ENCODE measurements at places on chromosomes 1 and 21. TPM values are rescaled to one million over a fixed set of nuclear protein-coding genes. Genes with fewer than 3 reads are reported as not detected.
A peak's percentile ranks its signal among the peaks of the same experiment; 100 is the strongest.

Gene PDZK1
- total RNA-seq: 10.2 TPM

- DNase-seq: no peak
- no peaks in the 10 kb centered on the region for H3K27me3 ChIP-seq
- no peaks in the 10 kb centered on the region for H3K36me3 ChIP-seq
- H3K4me1 ChIP-seq: peaks cover 12% of the 10 kb centered on the region
- H3K27ac ChIP-seq: no peak overlapping the region
- no peak overlapping the region for H3K4me3 ChIP-seq
Observed at GRCh38 chr1:224735159-224735558, 119.0 kb downstream of the CNIH3 start.

Gene S100A7
- total RNA-seq: not detected

Gene PTPN14
- total RNA-seq: 18.3 TPM

Gene KRTAP7-1
- not detected for total RNA-seq

- H3K36me3 ChIP-seq: no peaks in the 10 kb centered on the region
- no peak overlapping the region for H3K4me3 ChIP-seq
- no peaks in the 10 kb centered on the region for H3K27me3 ChIP-seq
- no peak overlapping the region for H3K27ac ChIP-seq
- H3K4me1 ChIP-seq: no peaks in the 10 kb centered on the region
Observed at GRCh38 chr1:195576641-195577040, 1031.6 kb downstream of the KCNT2 start.

- H3K36me3 ChIP-seq: no peaks in the 10 kb centered on the region
- no peak overlapping the region for H3K27ac ChIP-seq
- peaks cover 4% of the 10 kb centered on the region for H3K4me1 ChIP-seq
- H3K4me3 ChIP-seq: no peak overlapping the region
- no peaks in the 10 kb centered on the region for H3K27me3 ChIP-seq
Observed at GRCh38 chr1:163412221-163412620, 90.5 kb downstream of the NUF2 start.

Gene LINGO4
- 2.0 TPM for total RNA-seq

DNA sequence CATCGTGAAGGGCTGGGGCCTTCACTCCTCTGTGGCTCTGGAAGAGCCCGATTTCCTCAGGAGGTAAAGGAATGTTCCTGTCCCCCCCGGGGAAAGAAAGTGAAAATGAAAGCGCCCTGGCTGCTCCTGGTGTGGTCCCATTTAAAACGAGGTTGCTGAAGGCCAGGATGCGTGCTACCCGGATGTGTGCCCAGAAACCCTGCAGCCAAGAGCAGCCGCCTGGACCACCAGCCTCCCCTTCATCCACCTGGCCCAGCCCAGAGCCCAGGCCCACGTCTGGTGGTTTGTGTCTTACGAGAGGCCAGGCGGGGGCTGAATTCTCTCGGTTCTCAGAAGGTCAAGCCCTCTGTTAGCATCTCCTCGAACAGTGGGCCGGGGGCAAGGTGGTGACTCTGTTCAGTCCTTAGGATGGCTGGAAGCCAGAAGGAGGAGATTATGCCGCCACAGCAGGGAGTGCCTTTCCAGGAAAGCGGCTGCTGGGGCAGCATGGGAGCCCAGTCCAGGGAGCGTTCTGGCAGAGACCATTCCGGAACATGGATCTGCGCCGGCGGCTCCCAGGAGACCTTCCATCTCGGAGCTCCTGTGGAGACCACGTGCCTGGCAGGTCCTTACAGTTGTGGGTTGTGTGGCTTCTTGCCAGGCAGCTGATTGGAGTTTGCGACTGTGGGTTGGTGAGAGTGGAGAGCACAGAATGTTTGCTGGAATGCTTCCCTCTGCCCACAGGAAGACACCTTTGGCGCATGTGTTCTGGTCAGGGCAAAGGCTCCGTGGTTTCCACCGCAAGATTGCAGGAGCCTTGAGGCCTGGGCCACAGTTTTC is 1.4 kb downstream of the GUK1 start:
- no peak for DNase-seq
- peaks cover 48% of the 10 kb centered on the region for H3K36me3 ChIP-seq
- H3K27me3 ChIP-seq: no peaks in the 10 kb centered on the region
- peaks cover 44% of the 10 kb centered on the region for H3K4me1 ChIP-seq
- peak overlapping the region; percentile 82 for H3K4me3 ChIP-seq

- H3K4me3 ChIP-seq: no peak overlapping the region
- H3K27ac ChIP-seq: no peak overlapping the region
- no peaks in the 10 kb centered on the region for H3K27me3 ChIP-seq
- DNase-seq: peak; percentile 69
Observed at GRCh38 chr1:40036574-40036973, 4.0 kb upstream of the CAP1 start.

Gene OVAAL
- not detected for total RNA-seq

GRCh38 chr21:46608672-46609111 is 3.8 kb upstream of the S100B start:
- DNase-seq: no peak
- H3K27me3 ChIP-seq: no peaks in the 10 kb centered on the region
- H3K27ac ChIP-seq: no peak overlapping the region
- H3K36me3 ChIP-seq: no peaks in the 10 kb centered on the region
- H3K4me1 ChIP-seq: peaks cover 19% of the 10 kb centered on the region

Gene TRAF3IP3
- total RNA-seq: 1.1 TPM

DNA sequence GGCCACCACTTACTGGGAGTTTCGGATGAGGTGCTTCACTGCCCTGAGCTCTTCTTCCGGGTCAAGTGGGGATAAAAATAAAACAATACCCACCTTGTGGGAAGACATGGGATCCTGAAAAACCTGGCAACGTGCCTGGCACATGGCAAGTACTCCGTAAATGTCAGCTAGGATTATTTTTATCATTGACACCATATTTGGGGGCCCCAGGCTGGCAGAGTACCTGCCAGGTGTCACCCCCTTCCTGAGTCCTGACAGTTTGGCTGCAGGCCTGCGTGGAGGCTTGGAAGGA is 9.2 kb upstream of the EPHA2 start:
- peaks cover 14% of the 10 kb centered on the region for H3K4me1 ChIP-seq
- peaks cover 3% of the 10 kb centered on the region for H3K27me3 ChIP-seq
- DNase-seq: no peak
- H3K36me3 ChIP-seq: no peaks in the 10 kb centered on the region

Gene NTMT2
- not detected for total RNA-seq

GRCh38 chr1:24960071-24960801 is 30.2 kb upstream of the RUNX3 start:
- DNase-seq: no peak
- H3K27ac ChIP-seq: no peak overlapping the region
- no peak overlapping the region for H3K4me3 ChIP-seq
- no peaks in the 10 kb centered on the region for H3K36me3 ChIP-seq
- H3K27me3 ChIP-seq: no peaks in the 10 kb centered on the region

Gene TNFAIP8L2
- total RNA-seq: 4.5 TPM

DNA sequence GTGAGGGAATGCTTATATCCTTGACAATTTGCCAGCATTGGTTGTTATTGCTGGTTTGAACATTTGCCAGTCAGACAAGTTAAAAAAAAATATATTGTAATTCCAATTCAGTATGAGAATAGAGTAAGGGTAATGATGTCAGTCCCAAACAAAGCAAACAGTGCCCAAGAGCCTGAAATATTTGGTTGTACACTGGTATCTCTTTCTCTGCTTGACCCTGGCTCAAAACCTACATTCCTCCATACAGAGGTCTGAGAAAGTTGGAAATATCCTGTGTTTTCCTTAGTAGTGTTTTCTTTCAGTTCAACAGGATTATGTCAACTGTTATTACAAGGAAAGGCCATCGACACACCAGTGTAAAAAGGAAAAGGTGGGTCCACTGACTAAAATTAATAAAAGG is 145.6 kb downstream of the MRPL39 start:
- no peaks in the 10 kb centered on the region for H3K27me3 ChIP-seq

DNA sequence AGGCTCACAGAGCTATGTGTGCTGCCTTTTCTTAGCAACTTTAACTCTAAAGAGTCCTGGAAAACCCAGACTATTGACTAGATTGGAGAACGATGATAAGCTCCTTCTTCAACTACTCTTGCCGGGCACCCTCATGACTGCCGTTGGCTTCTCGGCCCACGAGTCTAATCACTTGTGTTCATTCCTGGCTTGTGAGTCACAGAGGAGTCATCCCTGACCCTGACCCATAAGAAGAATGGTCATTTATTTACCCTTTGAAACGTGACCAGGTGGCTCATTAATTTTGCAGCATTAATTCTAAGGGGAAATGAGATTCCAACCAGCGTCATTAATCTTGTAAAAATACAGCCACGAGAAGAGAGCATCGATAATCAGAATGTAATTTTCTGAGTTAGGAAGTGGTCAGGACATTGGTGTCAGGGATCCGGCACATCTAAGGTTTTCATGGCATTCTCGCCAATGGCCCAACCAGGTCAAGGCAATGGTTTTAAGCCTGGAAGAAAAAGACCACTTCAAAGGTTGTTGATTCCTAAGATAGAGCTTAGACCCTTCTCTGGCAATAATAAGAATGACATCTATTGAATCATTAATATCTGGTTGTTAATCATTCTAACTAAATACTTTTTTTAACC is 183.6 kb upstream of the RUNX1 start:
- no peak overlapping the region for H3K4me3 ChIP-seq
- H3K27ac ChIP-seq: no peak overlapping the region
- no peaks in the 10 kb centered on the region for H3K27me3 ChIP-seq
- DNase-seq: no peak

Gene GJB3
- total RNA-seq: not detected

Gene DYNLT4
- total RNA-seq: 4.0 TPM

Gene GRIK3
- total RNA-seq: 21.8 TPM

- H3K4me1 ChIP-seq: peaks cover 5% of the 10 kb centered on the region
- no peak for DNase-seq
- H3K27ac ChIP-seq: peak overlapping the region; percentile 69
- H3K36me3 ChIP-seq: no peaks in the 10 kb centered on the region
- no peak overlapping the region for H3K4me3 ChIP-seq
Observed at GRCh38 chr1:228964178-228965089, 229.2 kb downstream of the RHOU start.

DNA sequence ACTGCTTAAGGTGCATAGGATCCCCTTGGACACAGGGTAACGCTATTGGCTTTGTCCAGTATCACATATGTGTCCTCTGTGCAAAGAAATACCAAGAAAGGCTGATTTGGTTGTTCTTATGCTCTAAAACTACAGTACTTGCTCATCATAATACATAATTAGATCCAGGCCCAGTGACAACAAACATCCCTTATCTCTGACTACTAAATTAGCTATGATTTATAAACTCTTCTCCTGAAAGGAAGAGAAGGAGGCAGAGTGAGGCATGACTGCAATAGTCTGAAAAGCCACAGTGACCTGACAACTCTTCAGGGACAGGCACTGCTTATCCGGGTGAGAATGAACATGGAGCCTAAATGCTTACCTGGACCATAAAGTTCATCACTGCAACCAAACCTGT is 30.7 kb downstream of the MGST3 start:
- H3K4me3 ChIP-seq: no peak overlapping the region
- no peaks in the 10 kb centered on the region for H3K4me1 ChIP-seq
- DNase-seq: no peak
- H3K36me3 ChIP-seq: peaks cover 10% of the 10 kb centered on the region
- H3K27ac ChIP-seq: no peak overlapping the region

Gene FAM167B
- 1.5 TPM for total RNA-seq

Gene EPHA8
- total RNA-seq: 1.8 TPM

Gene SPATA45
- total RNA-seq: 4.7 TPM

Gene HCRTR1
- 0.94 TPM for total RNA-seq

DNA sequence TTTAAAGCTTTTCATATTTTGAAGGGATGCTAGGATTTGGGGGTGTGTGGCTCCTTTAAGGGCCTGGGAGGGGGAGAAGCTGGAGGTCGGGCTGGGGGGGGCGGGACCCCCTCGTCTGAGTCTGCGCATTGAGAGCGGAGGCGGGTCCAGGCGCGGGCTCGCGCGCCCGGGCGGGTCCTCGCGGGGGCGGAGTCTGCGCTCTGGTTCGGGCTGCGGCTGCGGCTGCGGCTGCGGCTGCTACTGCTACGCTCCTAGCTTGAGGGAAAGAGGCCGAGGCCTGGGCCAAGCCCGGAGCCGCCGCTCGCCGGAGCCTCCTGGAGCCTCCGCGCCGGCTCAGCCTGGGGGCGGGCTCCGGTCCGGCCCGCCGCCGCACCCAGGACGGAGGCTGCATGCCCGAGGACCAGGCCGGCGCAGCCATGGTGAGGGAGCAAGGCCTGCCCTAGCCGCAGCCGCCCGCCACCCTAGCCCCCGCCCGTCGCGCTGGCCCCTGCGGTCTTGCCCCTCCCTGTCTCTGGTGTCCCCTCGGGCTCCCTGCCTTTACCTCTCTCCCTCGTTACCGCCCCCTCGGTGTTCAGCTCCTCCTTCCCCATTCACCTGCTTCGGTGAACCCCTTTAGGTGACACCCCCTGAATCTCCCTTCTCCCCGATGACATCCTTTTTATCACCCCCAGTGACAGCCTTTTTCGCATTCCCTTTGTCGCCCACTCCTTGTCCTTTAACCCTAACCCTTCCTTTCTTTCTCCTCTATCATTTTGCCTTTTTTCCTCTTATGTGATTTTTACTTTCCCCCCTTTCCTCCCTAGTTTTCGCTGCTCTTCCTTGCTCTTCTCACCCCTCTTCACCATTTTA is at the start of gene ZYG11B:
Gene ZYG11B, plus strand, starts transcription at position 189 of the 849 bp plus-strand sequence. Its CDS starts 201 bp downstream, at position 390.
- H3K27ac ChIP-seq: peak within 1 kb of the TSS; percentile 75
- peak within 1 kb of the TSS; percentile 77 for H3K4me3 ChIP-seq
- no peaks in the 10 kb centered on the region for H3K36me3 ChIP-seq

Gene CSF3R
- total RNA-seq: 6.8 TPM

- no peak overlapping the region for H3K27ac ChIP-seq
- H3K27me3 ChIP-seq: peaks cover 40% of the 10 kb centered on the region
- peak overlapping the region; percentile 26 for H3K4me3 ChIP-seq
Observed at GRCh38 chr1:156623946-156624813, 5.0 kb downstream of the HAPLN2 start.

Gene TUT4
- 76.5 TPM for total RNA-seq

GRCh38 chr1:155979597-155980343 is 1.4 kb upstream of the ARHGEF2 start:
- peaks cover 53% of the 10 kb centered on the region for H3K4me1 ChIP-seq

Gene NIT1
- total RNA-seq: 48.4 TPM

Gene AJAP1
- 12.3 TPM for total RNA-seq

Gene IFI44L
- total RNA-seq: 34.3 TPM

- no peaks in the 10 kb centered on the region for H3K27me3 ChIP-seq
- no peak overlapping the region for H3K27ac ChIP-seq
- peaks cover 62% of the 10 kb centered on the region for H3K36me3 ChIP-seq
- DNase-seq: no peak
Observed at GRCh38 chr1:12011998-12012397, 7.3 kb upstream of the MIIP start.

Data from spinal cord (tissue), 10 donors.